ENCODE measurements at places on chromosomes 1 and 21.

- peak; percentile 42 for DNase-seq
Measured at GRCh38 chr1:90488451-90488850, 228.7 kb downstream of the BARHL2 start.

DNA sequence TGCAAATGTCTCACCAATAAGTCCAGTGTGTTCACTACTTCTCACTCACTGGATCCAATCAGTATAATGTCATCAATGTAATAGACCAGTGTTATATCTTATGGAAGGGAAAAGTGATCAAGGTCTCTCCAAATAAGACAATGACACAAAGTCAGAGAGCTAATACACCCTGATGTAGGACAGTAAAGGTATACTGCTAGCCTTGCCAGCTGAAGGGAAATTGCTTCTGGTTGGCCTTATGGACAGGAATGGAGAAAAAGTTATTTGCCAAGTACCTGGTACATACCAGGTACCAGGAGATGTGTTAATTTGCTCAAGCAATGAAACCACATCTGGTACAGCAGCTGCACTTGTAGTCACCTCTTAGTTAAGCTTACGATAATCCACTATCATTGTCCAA lies 141.0 kb downstream of the LTN1 start:
- no peak for DNase-seq

DNA sequence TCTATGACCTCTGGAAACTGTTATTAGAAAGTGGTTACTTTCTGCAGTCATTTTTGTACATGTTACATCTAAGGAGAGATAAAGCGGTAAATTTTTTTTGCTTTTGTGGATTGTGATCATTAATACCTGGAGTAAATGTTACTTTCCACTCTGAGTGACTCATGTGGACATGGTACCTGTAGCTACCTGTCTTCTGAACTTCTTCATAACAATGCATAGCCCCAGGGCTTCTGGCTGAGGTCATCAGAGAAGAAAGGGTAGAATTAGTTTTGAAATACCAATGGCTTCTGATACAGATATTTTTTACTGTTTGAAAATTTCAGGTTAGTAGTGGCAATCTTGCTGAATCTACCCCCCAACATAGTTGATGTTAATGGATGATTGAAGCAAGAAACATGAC lies 489.3 kb downstream of the RWDD3 start:
- DNase-seq: no peak

DNA sequence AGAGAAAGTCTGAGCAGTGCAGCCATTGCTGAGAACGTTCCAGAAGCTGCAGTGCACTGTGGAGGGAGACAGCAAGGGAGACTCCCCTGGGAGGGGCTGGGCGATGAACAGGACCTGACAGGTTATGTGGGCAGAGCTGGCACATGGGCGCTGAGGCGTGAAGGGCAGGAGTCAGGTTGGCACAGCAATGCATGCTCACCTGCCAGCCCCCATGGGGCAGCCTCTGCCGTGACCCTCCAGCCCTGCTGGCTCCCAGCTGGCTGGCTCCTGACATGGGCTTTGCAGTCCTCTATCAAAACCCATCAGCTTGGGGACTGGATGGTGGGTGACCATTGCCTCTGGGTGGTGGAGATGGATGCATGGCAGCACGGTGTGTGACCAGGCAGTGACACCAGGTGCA lies 300.3 kb downstream of the CAMTA1 start:
- no peak for DNase-seq

DNA sequence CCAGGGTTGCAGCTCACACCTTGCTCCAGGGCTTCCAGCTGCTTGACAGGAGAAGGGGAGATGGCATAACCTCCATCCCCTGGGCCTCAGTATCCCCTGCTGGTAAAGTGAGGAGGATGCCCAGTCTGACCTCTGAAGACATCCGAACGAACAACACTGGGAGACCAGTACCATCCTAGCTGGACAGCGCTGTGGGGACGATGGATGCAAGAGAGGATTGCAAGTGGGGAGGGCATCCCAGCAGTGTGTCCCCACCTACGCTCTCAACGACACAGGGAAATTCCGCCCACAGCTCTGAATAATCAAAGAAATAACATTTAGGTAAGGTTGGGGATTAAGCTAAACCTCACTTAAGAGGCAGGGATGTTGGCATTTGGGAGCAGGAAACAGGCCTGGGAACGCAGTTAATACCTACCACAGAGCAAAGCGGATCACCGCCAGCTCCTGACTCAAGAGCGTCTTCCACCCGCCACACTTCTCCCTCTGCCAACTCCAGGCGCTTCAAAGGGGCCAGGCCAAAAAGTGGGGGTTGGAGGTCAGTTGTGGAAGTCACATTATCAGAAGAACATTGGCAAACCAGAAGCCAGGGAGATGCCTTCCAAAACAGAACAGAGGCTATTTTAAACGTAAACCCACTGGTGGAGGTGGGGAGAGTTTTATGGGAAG lies 47.6 kb downstream of the SSBP3 start:
- DNase-seq: no peak

DNA sequence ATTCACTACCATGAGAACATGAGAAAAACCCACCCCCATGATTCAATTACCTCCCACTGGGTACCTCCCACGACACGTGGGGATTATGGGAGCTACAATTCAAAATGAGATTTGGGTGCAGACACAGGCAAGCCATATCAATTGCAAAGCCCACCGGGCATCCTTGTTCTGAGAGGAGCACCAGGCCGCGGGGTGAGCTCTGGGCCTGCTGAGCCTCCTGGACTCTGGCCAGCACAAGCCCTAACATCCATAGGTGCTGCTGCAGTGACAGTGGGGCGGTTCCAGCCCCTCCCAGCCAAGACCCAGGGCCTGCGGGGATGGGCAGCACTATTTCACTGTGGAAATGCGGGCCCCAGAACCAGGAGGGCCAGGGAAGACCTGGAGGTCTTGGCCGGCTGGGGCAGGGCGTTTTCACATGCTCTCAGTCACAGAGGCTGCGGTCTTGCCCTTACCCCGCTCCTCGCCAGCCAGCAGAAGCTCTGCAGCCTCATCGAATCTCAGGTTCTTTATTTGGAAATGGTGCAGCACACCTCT lies 103.8 kb downstream of the PCBP3 start:
- no peak for DNase-seq

DNA sequence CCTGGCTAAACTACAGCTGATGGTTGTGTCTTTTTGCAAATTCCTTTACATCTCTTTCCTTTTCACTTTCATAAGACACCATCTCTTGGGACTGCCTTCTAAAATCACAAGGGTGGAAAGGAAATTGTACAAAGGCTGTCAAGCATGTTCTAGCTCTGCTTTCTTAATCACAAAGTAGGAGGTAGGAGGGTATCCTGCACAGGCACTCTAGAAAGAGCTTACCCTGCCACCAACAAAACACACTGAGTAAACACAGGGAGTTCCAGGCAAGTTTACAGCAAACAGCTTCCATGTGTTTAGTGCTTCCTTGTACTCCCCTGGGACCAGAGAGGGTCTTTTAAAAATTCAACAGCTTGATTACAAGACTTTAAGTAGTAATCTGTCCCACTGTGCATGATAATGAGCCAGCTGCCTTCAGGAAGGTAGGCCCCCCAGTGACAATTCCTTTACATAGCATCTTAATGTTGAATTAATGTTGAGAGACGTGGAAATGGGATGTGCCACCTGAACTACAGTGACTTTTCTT lies 2.4 kb downstream of the PLPP3 start:
- no peak for DNase-seq

DNA sequence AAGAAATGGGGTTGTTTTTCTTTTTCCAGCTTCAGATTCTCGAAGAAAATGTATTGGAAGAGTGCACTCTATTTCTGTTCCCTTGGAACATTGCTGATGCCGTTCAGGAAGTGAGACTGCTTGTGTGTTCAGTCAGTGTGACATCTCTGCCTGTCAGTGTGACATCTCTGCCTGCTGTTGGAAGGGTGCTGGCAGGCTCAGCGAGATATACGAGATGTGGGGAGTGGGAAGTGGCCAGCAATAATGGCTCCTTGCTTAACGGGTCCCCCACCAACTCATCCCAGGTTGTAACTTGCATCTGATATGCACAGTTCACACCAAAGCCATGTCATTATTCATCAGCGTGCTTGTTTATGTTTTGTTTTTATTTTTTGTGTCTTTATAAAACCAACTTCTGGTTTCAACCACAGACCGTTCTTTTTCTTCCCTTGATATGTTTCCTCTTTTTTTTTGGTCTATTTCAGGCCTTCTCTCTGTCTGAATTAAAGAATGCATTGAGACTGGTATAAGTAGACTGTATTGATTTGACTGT lies 145.4 kb downstream of the GALNT2 start:
- no peak for DNase-seq

DNA sequence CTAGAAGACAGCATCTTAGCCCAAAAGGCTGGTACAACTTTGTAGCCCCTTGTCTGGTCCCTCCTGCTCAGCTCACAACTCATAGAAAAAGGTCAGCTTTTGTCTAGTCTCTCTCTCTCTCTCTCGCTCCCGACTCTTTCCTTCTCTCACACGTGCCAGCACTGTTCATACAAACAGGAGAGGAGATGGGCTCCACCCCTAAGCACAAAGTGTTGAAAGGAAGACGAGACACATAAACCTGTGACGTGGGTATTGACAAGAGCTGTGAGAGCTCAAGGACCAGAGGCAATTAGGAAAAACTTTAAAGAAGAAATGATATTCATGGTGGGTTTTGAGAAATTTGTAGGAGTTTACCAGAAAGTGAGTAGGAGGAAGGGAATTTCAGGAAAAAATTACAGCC lies 23.6 kb upstream of the KCNC4 start:
- no peak for DNase-seq

Data from HS-27A (cell line).